CD4-positive, alpha-beta T cell treated with Interleukin-15 for 4 hours (primary cell): ENCODE measurements at places on chromosomes 2 and 18.
A peak's percentile ranks its signal among the peaks of the same experiment; 100 is the strongest.

GRCh38 chr2:205755923-205756322, 73.6 kb downstream of the NRP2 start:
- DNase-seq = no peak

- no peak for DNase-seq
Observed at GRCh38 chr2:230599853-230600252, 112.8 kb upstream of the CAB39 start.

GRCh38 chr2:97775074-97775473, 61.7 kb downstream of the ZAP70 start:
- no peak for DNase-seq

DNA sequence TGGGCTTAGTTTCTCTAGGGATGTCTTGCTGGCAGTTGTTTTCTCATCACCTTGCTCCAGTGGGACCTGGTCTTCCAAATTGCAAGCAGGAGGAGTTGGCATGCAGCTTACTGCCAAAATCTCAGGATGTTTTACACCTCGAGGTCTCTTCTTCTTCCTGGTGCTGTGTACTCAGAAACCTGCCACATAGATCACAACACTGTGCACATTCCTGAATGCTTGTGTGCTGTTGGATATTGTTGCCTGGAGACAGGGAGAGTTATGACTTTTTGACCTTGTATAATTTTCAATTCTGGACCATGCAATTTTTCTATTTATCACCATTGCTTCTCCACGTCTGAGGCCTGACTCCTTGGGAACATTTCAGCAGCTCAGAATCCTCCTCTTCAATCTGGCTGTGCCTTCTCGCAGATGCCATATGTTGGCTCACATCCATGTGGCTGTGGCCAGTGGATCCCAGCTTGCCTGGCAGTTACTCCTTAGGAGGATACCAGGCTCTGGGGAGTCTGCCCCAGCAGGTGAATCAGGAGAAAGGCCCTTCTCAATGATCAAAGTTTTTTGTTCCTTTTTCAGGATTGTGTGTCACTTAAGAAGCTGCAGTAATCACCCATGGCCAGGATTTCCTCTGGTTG, 489.3 kb downstream of the TSN start:
- DNase-seq = no peak

DNA sequence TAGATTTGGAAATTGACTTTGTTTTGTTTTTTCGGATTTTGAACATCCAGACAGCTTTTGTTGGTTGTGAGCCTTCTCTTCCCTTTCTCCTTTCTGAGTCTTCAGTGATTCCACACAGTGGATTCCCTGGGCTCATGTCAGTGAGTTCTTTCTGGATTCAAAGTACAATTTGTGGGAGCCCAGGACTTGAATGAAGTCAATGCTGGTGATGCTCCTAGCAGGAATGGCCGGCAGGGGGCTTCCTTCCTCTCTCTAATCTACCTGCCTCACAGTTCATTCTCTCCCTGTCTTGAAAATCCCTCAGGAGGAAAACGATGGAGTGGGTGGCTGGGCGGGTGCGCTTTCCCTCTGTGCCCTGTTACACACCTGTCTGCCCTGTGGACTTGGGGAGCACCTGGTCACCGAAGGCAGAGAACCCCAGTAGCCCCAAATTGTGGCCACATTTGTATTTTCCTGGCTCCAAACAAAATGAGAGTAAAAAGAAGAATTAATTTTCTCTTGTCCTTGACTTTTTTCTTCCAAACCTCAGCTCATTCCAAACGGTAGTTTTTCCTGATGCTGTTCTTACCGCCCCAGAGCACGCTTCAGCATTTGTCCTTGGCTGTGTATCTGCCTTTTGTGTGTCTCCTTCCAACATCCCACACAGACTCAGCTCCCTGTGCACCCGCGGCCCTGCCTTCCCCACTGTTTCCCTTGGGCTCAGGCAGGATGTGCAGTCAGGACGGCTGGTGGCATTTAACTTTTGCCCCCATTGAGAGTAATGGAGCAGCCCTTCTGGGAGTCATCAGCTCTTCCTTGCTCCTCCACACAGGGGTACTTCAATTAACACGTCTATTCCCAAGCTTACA, 86.6 kb downstream of the MARCO start:
- no peak for DNase-seq

- no peak for DNase-seq
Observed at GRCh38 chr18:9926977-9927376, 13.2 kb downstream of the VAPA start.

DNA sequence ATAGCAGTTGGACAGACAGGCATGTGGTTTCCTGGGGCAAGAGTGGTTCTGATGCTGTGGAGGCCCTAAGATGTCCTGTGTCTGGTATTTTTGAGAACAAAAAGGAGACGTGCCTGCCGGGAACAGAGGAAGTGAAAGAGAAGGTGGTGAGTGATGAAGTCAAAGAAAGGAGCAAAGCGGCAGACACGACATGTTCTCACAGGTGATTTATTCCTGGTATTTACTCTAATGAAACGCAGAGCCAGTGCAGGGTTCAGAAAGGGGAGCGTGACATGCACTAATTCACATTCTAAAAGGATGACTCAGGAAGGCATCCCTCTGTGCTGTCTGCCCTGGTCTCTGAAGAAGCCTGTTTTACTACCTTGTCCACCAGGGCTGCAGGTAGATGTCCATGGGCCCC, 211.0 kb downstream of the KCNE4 start:
- no peak for DNase-seq

DNA sequence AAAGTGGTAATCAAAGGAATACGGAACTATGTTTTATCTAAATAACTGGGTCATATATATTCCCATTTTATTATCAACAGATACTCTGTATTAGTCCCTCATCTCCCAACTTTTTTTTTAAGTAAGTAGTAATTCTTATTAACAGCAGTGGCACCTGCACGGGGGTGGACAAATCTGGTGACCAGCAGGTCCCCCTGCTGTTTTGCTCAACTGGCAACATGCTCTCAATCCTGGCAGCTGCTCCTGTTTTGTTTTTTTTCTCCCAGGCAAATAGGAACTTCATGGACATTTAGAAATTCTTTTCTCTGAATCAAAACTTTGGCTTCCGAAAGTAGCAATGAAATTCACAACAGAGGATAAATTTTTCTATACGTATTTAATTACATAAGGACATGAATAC, 193.5 kb downstream of the SS18 start:
- DNase-seq = no peak

DNA sequence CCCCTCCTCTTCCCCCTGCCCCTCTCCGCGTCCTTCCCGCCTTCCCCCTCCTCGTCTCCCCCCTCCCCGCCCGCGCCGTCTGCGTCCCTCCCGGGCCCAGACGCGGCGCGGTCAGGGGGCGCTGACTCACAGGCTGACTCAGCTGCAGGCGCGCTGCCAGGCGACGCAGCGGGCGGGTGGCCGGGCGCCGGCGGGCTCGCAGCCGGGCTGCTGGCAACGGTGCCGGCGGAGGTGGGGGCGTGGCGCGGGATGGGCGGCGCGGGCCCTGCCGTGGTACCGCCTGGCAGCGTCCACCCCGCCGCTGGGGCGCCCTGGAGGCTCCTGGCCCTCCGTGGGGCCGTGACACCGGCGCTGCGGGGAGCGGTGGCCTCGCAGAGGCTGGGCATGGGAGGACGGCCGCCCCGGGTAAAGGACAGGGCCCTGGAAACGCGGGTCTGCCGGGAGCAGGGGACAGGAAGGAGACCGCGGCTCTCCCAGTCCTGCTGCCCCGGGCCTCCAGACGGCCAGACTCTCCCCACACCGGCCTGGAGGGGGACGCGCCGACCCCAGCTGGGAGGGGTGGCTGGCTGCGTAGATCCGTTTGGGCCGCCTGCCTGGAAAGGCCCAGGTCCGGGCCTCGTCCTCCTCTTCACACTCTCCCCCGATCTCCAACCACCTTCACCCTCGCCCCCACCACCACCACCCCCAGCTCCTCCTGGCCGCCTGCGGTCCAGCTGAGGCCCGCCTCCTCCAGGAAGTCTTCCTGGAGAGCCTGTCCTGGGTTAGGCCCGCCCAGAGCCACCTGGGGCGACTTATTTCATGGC, 10.0 kb upstream of the PROC start:
- peak; percentile 94 for DNase-seq

GRCh38 chr2:164755952-164756351, 85.7 kb downstream of the COBLL1 start:
- no peak for DNase-seq

GRCh38 chr18:61946449-61946848, 53.6 kb upstream of the RNF152 start:
- no peak for DNase-seq

- no peak for DNase-seq
Observed at GRCh38 chr2:118990757-118991545, 49.0 kb downstream of the MARCO start.

DNA sequence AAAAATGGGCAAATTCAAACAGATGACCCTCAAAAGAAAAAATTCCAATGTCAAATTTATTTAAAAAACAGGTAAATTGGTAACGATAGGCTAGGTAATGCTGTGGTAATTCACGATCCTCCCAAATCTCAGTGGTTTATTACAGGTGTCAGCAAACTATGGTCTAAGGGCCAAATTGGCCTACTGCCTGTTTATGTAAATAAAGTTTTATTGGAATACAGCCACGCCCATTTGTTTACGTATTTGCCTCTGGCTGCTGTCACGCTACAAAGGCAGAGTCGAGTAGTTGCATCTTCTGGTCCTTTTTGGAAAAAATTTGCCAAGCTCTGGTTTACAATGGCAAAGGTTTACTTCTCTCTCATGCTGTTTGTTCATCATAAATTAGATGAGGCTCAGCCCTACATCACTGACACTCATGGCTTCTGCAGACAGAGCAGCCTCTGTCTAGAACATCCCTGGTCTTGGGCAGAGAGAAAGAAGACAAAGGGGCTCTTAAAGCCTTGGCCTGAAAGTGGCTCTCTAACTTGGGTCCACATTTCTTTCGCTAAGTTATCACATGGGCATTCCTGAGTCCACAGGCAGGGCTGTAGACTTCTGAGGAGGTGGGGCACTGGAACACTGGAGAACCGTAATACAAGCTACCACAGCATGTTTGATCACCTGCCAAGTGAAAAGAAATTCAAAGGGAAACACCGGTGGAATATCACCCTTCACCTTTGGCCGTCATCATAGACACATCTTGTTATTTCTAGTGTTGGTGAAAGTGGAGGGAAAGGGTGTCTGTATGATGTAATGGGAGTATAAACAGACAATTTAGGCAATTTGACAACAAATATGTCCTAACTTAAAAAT, 34.8 kb downstream of the SP110 start:
- DNase-seq = no peak

DNA sequence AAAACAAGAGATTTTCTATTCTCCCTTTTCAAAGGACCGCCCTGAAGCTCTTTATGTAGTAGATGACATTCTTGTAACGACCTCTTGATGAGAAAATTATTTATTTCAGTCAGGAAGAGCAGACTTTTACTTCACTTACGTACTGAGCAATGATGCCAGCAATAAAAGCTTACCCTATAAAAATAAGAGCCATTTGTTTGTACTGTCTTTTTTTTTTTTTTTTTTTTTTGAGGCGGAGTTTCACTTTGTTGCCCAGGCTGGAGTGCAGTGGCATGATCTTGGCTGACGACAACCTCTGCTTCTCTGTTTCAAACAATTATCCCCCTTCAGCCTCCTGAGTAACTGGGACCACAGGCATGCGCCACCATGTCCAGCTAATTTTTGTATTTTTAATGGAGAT, 39.2 kb downstream of the CRIM1 start:
- DNase-seq = no peak

DNA sequence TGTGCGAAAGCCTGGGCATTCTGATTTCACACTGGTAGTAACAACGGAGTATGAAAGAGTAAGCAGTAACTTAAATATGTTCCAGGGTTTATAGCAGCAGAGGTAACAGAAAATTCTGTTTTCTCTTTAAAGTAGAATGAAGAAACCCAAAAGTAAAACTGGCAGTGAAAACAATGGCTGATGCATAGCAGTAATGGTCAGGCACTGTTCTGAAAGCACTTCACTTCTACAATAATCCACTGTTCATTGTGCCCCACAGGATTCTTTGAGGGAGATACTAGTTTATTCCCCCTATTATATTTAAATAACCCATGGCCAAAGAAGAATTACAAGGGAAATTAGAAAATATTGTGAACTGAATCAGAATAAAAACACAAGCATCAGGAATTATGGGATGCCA, 9.3 kb upstream of the DNAJC10 start:
- no peak for DNase-seq

DNA sequence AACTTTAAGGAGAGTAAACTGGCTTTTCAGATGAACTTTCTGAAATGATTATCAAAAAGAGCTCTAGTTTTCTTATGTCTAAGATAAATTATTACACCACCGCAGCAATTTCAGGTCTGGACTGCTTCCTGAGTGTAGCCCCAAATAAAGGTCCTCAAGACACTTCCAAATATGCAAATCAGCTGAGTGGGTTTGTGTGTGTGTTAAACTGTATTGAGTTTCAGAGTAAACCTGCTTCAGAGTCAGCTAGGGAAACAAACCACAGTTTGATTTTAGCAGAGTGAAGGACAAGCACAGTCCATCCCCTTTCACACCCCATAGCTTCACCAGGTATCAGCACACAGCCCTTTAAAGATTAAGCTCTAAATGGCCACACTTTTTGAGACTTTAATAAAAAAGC, 168.7 kb downstream of the NRXN1 start:
- DNase-seq = no peak

- no peak for DNase-seq
Observed at GRCh38 chr2:219661197-219661954, 33.9 kb downstream of the SLC4A3 start.

DNA sequence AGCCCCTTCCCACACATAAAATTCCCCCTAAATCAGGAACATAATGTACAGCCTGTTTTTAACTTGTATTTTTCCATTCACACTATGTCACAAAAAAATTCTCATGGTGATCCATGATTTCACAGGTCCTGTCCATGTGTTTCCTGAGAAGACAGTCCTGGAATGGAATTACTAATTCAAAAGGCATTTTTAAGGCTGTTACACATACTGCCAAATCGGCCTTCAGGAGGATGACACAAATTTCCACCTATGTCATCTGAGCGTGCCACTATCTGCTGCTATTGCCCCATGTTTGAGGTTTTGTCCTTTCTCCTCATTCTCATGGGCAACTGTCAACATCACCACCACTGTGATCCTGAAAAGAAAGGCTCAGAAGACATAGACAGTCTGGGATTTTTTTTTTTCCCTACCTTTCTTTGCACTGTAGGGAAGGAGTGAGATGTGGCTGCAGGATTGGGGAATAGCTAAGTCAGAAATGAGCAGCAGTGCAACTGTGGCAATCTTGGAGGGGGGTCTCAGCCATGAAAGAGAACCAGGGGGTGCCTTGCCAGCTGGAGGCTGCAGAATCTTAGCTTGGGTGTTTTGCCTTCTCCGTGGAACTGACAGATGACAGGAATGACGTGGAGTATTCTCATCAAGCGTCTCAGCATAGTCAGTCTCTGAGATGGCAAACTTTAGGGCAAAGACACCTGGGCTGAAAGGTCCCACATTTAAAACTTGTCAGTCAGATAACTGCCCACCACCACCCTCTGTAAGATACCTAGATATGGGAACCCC, 73.4 kb downstream of the MARCHF4 start:
- DNase-seq = no peak

- DNase-seq = no peak
Observed at GRCh38 chr2:121159291-121160071, 125.5 kb downstream of the TFCP2L1 start.

DNA sequence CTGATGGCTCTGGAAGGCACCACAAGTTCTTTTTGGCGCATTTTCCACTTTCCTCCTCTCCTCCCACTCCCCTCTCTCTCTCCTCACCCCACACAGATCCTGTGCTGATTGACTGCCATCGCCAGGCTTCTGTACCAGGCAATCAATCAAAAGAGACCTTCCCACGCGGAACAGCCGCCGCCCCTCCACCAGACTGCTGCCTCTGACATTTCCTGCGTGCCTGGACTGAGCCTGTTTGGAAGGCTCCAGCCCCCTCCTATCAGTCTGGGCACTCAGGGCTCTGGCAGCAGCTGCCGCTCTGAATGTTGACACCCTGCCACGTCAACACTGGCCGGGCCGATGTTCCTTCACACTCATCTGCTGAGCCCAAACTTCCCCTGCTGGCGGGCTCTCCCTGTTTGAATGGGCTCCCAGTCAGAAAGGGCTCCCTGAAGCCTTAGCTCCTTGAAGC, 467.7 kb downstream of the EPHA4 start:
- DNase-seq = no peak
